Stomach (tissue), 19 donors: ENCODE measurements at places on chromosomes 11 and 22.

GRCh38 chr11:86570020-86570419, 102.4 kb downstream of the ME3 start:
- H3K27me3 ChIP-seq = no peaks in the 10 kb centered on the region
- H3K4me3 ChIP-seq = no peak overlapping the region
- H3K36me3 ChIP-seq = no peaks in the 10 kb centered on the region
- H3K4me1 ChIP-seq = peaks cover 13% of the 10 kb centered on the region

DNA sequence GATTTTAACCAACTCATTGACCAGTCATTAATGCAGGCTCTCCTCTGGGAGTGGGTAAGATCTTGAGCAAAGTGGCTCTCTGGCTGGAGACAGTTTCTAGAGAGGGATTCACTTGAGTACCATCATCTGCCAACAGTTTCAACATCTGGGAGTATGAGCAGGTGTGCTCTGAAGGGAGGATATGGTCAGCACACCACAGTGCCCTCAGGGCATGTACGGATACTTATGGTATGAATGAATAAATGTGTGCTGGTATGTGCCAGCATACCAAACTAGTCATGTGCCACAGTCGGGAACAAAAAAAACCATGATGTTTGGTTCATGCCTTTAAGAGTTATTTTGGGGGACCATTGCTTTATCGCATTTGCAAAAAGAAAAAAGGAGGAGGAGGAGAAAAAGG, 1197.5 kb upstream of the TENM4 start:
- H3K36me3 ChIP-seq = no peaks in the 10 kb centered on the region
- no peaks in the 10 kb centered on the region for H3K27me3 ChIP-seq
- no peak overlapping the region for H3K27ac ChIP-seq
- no peaks in the 10 kb centered on the region for H3K4me1 ChIP-seq
- DNase-seq = no peak
- no peak overlapping the region for H3K4me3 ChIP-seq

- DNase-seq = no peak
- H3K27ac ChIP-seq = no peak overlapping the region
- H3K27me3 ChIP-seq = no peaks in the 10 kb centered on the region
- peaks cover 10% of the 10 kb centered on the region for H3K36me3 ChIP-seq
- H3K4me3 ChIP-seq = peak overlapping the region; percentile 64
These were observed 5.3 kb downstream of the BIRC3 start for GRCh38 chr11:102322560-102322959.

GRCh38 chr11:77865805-77866204, 44.9 kb downstream of the AAMDC start:
- no peak overlapping the region for H3K27ac ChIP-seq
- DNase-seq = no peak

GRCh38 chr11:70324376-70325115, 54.1 kb downstream of the PPFIA1 start:
- no peak overlapping the region for H3K4me3 ChIP-seq
- H3K27me3 ChIP-seq = no peaks in the 10 kb centered on the region
- no peak for DNase-seq
- peaks cover 97% of the 10 kb centered on the region for H3K36me3 ChIP-seq

GRCh38 chr22:19167106-19167869, 11.2 kb downstream of the SLC25A1 start:
- peaks cover 10% of the 10 kb centered on the region for H3K27me3 ChIP-seq
- H3K4me1 ChIP-seq = peaks cover 21% of the 10 kb centered on the region
- H3K27ac ChIP-seq = no peak overlapping the region
- H3K4me3 ChIP-seq = no peak overlapping the region
- DNase-seq = no peak
